ENCODE measurements at places on chromosomes 5 and 9. TPM values are rescaled to one million over a fixed set of nuclear protein-coding genes. Genes with fewer than 3 reads are reported as not detected.

GFI1B gene
- total RNA-seq = not detected

PKD2L2 gene
- total RNA-seq = not detected

SPATA31C1 gene
- not detected for total RNA-seq

RABGAP1 gene
- 22.0 TPM for total RNA-seq

TCOF1 gene
- total RNA-seq = 117 TPM

F12 gene
- total RNA-seq = 7.9 TPM

CARD6 gene
- total RNA-seq = 1.4 TPM

TMEM174 gene
- not detected for total RNA-seq

DNA sequence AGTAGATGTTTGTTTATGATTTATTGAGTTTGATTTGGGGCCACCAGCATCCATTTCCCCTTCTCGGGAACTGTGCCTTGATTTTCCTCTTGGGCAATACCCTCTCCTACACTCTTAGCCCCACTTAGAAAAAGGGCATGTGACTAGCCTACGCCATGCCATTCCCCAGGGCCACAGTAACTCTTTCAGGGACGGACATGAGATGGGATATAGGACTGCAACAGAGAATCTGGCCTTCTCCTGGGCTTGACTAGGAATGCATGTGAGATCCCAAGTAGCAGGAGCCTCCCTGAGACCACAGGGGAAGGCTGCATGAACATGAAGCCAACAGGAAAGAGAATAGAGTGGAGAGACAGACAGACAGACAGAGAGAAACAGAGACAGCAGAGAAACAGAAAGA lies 30.7 kb upstream of the SPARC start:
- H3K4me1 ChIP-seq = peaks cover 9% of the 10 kb centered on the region
- H3K27me3 ChIP-seq = peaks cover 4% of the 10 kb centered on the region
- H3K36me3 ChIP-seq = peaks cover 4% of the 10 kb centered on the region
- no peak overlapping the region for H3K27ac ChIP-seq

DNA sequence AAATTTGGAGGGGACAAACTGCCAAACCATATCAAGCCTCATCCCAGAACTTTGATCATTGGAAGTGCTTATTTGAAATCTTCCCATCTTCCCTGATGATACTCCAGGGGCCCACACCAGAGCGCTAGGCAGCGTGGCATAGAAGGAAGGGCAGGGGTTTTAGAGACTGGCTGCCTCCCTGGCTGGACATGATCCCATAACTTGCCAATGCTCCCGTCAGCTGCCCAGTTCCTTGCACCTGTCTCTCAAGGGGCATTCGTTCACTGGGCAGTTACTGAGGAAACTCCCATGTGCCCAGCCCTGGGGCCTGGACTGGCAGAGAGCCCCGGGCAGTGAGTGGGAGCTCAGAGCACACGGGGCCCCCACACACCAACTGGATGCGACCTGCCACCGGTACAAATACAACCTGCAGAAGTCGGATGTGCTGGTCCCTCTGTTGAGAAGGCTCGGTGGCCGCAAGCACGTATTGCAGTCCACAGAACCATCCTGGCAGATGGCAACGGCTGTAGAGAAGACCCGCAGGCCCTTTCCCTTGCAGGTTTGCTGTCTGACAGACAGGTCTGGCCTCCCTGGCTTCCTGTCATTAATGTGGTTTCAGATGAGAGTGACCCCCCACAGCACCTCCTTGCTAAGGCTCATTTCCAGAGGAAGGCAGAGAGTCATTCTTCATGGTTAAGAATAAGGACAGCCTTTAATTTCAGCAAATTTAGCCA lies 122.4 kb downstream of the MVB12B start:
- no peaks in the 10 kb centered on the region for H3K27me3 ChIP-seq
- no peaks in the 10 kb centered on the region for H3K36me3 ChIP-seq
- no peak overlapping the region for H3K27ac ChIP-seq
- no peak overlapping the region for H3K4me3 ChIP-seq
- H3K4me1 ChIP-seq = peaks cover 14% of the 10 kb centered on the region

DNA sequence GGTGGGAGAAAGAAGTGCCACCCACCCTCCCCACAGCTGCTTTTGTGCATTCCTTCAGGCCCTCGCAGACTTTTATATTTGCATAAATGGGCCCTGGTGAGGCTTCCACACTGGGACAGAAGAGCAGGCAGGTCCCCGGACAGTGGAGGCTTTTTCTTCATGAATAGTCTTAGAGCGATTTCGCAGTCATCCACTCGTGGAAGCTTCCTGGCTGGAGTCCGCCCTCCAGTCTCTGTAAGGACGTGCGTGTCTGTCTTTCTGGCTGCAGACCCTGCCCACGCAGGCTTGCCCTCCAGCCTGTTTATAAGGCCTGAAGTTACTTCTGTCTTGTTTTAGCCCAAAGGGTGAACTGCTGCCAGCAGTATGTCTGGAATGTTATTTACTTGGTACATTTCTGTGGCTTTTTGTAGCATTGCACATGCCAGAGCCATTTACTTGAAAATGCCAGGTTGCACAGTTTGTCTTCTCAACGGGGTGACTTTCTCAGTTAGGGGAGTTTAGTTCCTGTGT lies 195.7 kb downstream of the AOPEP start:
- DNase-seq = no peak
- peaks cover 5% of the 10 kb centered on the region for H3K36me3 ChIP-seq
- no peaks in the 10 kb centered on the region for H3K4me1 ChIP-seq
- no peak overlapping the region for H3K27ac ChIP-seq

DNA sequence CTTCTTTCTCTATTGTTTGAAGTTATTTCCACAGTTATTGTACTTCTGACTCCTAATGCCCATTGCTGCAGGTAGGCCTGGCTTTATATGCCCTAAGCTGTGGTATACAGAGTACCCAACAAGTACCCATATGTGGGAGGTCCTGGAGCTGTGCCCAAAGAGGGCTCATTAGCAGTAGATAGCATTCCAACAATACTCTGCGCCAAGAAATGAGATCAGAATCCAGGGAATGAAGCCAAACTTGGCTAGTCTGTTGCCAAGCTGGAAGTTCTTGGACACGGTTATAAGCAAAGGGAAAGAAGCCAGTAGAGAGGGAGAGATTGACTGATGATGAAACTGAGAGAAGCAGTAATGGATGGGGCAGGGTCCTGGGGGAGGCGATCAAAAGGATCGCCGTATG lies 29.7 kb upstream of the FAM169A start:
- H3K4me1 ChIP-seq = no peaks in the 10 kb centered on the region
- no peak overlapping the region for H3K4me3 ChIP-seq

DNA sequence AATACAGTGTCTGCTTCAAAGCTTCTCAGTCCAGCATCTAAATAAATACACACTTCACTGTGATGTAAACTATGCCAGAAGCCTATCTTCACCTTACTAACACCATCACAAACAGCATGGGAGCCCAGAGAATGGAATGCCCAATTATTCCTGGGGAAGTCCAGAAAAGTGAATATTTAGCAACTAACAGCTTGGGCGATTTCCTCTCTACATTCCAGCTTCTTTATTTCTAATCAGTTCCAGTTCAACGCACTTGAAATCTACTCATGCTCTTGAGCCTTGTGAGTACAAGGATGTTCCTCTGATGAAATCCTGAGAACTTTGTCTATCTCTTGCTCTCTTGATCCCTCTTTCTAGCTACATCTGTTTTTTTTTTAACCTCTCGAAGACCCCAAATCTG lies 100.4 kb upstream of the C9orf72 start:
- DNase-seq = no peak
- no peaks in the 10 kb centered on the region for H3K4me1 ChIP-seq
- H3K4me3 ChIP-seq = no peak overlapping the region
- no peak overlapping the region for H3K27ac ChIP-seq
- no peaks in the 10 kb centered on the region for H3K36me3 ChIP-seq
- H3K27me3 ChIP-seq = no peaks in the 10 kb centered on the region

DNA sequence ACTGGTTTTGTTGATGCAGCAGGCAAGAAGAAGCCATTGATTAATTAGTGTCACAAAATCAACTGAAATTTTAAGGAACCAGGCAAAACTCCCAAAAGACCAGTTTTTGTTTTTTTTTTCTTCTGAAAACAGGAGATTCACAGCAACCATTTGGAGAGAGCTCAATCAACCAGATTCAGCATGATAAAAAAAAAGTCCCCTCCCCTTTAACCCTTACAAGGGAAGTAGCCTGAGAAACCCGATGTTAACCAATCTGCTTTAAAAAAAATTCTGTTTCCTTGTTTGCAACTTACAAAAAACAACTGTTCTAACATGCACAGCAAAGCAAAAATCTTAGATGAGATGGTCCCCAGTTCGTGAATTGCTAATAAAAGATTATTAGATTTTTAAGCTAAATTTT lies 59.7 kb downstream of the HMHB1 start:
- H3K4me3 ChIP-seq = no peak overlapping the region
- DNase-seq = no peak
- H3K27me3 ChIP-seq = no peaks in the 10 kb centered on the region
- no peak overlapping the region for H3K27ac ChIP-seq
- no peaks in the 10 kb centered on the region for H3K4me1 ChIP-seq

DNA sequence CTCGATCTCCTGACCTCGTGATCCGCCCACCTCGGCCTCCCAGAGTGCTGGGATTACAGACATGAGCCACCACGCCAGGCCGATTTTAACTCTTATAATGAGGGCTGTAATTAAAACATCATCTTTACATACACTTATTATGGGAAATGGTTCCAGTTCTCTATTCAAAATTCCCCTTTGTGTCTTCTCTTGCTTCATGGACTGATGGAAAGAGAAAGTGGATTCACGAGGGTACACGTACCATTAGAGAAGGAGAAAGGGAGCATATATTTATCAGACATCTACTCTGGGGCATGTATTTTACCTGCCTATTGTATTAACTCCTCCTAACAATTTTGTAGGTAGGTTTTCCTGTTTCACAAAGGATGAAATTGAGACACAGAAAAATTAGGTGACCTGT lies 31.1 kb downstream of the PTGS1 start:
- H3K4me1 ChIP-seq = peaks cover 17% of the 10 kb centered on the region
- no peak overlapping the region for H3K4me3 ChIP-seq
- DNase-seq = no peak

- H3K27me3 ChIP-seq = no peaks in the 10 kb centered on the region
- peak; percentile 25 for DNase-seq
- H3K27ac ChIP-seq = no peak overlapping the region
Observed at GRCh38 chr9:120438836-120439546, 141.0 kb downstream of the CDK5RAP2 start.

DNA sequence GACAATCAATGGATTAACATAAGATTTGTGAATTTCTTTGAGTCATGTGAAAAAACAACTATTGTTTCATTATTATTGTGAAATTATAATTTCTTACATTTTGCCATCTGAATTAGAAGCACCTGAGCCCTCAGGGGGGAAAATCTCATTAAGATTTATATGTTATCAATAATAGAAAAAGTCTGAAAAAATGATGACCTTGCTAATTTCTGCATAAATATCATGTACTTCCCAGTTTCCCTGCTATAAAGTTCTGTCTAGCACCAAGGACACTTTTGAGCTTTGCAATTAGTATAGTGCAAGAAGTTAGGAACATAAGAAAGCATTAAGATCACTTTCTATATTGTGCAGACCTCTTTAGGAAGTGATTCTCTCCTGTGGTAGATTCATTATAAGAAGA lies 488.3 kb upstream of the TUSC1 start:
- no peak for DNase-seq
- H3K4me3 ChIP-seq = no peak overlapping the region
- no peaks in the 10 kb centered on the region for H3K4me1 ChIP-seq
- H3K36me3 ChIP-seq = no peaks in the 10 kb centered on the region
- no peak overlapping the region for H3K27ac ChIP-seq

DNA sequence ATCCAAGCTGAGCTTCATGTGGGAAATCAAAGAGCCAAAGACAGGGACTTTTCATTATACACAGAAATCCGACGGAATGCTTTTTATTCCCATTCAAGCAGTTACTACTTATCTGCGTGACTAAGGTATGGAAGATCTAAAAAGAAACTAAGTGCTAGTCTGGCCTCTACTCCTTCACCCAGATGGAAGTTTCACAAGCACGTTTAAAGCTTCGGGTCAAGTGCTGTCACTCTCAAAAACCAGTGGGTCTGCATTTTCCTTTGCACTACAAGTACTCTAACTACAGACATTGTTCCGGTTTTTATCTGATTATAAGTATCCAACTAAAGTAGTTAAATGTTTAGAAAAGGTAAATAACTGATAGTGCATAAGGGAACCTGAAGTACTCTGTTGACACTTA lies 13.7 kb upstream of the MTAP start:
- peaks cover 3% of the 10 kb centered on the region for H3K4me1 ChIP-seq
- no peak overlapping the region for H3K27ac ChIP-seq
- no peaks in the 10 kb centered on the region for H3K36me3 ChIP-seq
- H3K27me3 ChIP-seq = peaks cover 9% of the 10 kb centered on the region
- H3K4me3 ChIP-seq = no peak overlapping the region
- no peak for DNase-seq

GRCh38 chr5:151312756-151313324 lies 9.3 kb upstream of the SLC36A3 start:
- H3K4me1 ChIP-seq = no peaks in the 10 kb centered on the region
- no peaks in the 10 kb centered on the region for H3K36me3 ChIP-seq
- no peak overlapping the region for H3K27ac ChIP-seq
- no peak for DNase-seq

DNA sequence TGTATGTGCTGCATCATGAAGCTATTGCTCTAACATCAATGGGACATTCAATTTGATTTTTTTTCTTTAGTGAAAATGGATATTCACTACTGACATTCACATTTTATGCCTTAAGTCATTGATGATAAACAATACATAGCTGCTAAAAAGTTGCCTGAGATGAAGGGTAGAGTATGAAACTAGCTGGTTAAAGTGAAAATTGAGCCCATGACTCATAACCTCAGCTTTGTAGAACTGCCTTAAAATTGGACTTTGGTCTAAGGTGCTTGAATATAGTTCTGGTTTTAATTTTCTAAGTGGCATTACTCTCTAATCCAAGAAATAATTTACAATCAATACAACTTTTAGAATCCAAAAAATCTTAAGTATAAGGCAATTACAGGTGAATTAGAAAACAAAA lies 740.4 kb upstream of the RIOK2 start:
- H3K4me3 ChIP-seq = no peak overlapping the region
- H3K27ac ChIP-seq = no peak overlapping the region
- no peaks in the 10 kb centered on the region for H3K27me3 ChIP-seq
- DNase-seq = no peak
- H3K4me1 ChIP-seq = no peaks in the 10 kb centered on the region
- no peaks in the 10 kb centered on the region for H3K36me3 ChIP-seq

DNA sequence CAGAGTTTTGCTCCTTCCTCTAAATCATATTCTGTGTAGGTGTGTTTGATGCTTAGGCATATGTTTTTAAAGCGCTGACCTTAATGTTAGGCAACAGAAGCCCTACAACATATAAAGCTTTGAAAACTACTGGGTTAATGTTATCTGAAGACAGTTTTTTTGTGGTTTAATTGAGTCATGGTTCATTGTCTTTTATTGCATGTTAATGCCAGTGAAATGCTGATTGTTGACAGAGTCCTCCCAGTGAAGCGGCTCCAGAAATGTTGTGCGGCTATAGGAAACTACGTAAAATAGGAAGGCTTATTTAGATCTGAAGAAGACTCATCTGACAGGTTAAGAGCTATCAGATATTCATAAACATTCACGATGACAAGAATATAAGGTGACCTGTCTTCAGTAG lies 424.6 kb downstream of the CCDC171 start:
- no peaks in the 10 kb centered on the region for H3K27me3 ChIP-seq
- no peak for DNase-seq
- no peaks in the 10 kb centered on the region for H3K36me3 ChIP-seq
- no peak overlapping the region for H3K27ac ChIP-seq
- no peaks in the 10 kb centered on the region for H3K4me1 ChIP-seq

- H3K4me1 ChIP-seq = peaks cover 5% of the 10 kb centered on the region
- no peak overlapping the region for H3K4me3 ChIP-seq
- no peaks in the 10 kb centered on the region for H3K36me3 ChIP-seq
- H3K27me3 ChIP-seq = peaks cover 6% of the 10 kb centered on the region
- no peak overlapping the region for H3K27ac ChIP-seq
Observed at GRCh38 chr9:76630916-76631315, 133.3 kb upstream of the PCA3 start.

GRCh38 chr5:140365941-140366340 lies 5.9 kb downstream of the SLC4A9 start:
- no peak overlapping the region for H3K27ac ChIP-seq
- H3K36me3 ChIP-seq = no peaks in the 10 kb centered on the region
- H3K4me1 ChIP-seq = peaks cover 5% of the 10 kb centered on the region

Data from activated CD8-positive, alpha-beta T cell treated with anti-CD3 and anti-CD28 coated beads for 36 hours (primary cell).